ENCODE measurements at places on chromosomes 5 and 9.

DNA sequence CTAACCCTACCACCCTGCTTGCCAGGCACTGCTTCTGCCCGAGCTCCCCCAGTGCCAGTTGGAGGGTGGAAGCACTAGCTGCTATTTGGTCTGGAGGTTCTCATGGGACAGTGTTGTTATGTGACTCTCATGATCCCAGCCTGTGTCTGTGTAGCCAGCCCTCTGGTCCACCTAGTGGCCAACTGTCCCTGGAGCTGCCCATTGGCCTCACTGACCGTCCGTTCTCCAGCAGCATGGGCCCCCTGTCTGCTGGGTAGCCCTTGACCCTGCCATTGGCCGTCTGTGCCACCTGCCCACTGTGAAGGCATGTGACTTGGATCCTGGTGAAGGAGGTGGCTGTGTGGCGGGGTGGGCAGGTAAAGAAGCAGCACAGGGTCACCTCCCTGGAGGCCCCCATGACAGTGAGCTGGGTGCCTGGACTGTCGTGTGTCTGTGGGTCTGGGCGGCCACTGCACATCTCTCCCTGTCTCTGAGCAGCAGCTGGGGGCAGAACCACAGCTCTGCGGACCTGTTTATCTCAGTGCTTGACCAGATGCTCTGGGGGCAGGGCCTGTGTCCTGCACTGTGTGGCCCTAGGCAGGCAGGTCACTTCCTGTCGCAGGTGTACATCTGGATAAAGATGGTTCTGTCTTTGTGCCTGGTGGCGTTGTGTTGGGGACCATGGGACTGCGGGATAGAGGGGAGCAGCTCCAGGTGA lies 11.4 kb downstream of the PHF2 start:
- DNase-seq, result no peak

DNA sequence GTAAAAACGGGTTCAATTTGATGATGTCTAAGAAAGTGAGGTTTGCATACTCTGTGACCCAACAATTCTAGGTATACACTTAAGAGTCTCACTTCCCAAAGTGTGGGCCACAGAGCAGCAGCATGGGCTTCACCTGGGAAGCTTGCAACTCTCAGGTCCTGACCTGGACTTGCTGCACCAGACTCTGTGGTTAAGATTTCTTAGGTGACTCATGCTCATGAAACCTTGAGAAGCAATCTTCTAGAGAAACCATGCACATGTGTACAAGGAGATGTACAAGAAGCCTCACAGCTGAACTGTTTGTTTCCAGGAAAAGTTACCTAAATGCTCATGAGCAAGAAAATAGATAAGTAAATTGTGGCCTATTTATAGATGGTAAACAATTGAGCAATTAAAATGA lies 30.0 kb downstream of the DNAJC21 start:
- DNase-seq, result peak; percentile 94

- no peak for DNase-seq
These were observed 131.3 kb upstream of the SLC28A3 start for GRCh38 chr9:84471816-84472215.

- peak; percentile 7 for DNase-seq
These were observed 188.5 kb upstream of the RASA1 start for GRCh38 chr5:87079219-87079618.

DNA sequence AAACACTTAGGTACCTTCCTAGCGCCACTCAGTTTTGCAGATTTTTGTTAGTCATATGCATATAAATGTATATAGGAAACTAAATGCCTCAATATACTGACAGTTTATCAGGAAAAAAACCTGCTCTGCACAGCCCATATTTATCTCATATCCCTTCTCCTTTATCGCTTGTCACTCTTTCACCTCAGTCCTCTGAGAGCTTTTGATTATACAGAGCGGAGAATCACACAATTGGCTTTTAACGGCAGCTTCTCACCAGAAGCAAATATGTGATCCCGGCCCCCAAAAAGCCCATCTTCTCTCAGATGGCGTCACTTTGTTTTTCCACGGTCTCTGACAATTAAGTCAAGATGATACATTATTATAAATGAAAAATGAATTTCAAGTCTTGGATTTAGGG lies 362.6 kb downstream of the DNAH5 start:
- no peak for DNase-seq

- peak; percentile 51 for DNase-seq
These were observed 13.2 kb downstream of the DIPK1B start for GRCh38 chr9:136725612-136726011.

DNA sequence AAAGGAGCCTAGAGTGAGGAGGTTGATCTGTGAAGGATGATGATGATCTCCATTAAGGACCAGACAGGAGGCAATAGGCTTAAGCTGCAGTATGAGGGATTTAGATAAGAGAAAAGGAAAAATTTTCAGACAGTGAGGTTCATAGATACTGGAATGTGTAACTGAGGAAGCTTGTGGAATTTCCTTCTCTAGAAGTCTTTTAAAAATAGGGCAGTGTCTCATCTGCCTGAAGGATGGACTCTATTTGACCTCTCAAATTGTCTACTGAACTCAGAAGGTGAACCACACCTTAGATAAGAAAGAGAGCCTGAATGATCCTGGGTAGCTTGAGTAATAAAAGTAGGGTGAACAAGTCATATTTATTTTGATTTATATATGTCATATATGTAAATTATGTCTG lies 148.2 kb upstream of the CDKN2B start:
- peak; percentile 94 for DNase-seq

- DNase-seq, result no peak
These were observed 506.3 kb upstream of the WWC1 start for GRCh38 chr5:167785106-167785505.

DNA sequence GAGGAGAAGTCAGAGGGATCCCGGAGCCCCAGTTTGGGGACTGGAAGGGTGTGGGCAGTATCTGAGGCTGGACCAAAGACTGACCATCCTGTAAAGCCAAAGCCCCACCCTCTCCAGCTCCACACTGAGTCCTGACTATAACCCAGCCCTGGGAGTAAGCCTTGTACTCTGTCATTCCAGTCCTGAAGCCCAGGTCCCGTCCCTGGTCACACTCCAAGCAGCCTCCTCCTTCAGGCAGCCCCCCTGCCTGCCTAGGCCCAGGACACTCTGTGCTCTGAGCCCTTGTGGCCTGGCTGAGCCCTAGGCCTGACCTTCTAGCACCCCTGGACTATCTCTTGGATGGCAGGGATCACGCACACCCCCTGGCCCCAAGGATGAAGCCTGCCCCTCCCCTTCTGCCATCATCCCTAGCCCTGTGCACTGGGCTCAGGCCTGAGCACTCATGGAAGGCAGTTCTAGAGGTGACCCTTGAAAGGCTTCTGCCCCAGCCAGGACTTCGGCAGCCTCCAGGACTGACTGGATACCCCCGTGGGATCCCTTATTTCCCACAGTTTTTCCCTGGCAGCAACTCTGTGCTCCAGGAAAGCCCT lies 28.0 kb upstream of the ENHO start:
- DNase-seq, result no peak

DNA sequence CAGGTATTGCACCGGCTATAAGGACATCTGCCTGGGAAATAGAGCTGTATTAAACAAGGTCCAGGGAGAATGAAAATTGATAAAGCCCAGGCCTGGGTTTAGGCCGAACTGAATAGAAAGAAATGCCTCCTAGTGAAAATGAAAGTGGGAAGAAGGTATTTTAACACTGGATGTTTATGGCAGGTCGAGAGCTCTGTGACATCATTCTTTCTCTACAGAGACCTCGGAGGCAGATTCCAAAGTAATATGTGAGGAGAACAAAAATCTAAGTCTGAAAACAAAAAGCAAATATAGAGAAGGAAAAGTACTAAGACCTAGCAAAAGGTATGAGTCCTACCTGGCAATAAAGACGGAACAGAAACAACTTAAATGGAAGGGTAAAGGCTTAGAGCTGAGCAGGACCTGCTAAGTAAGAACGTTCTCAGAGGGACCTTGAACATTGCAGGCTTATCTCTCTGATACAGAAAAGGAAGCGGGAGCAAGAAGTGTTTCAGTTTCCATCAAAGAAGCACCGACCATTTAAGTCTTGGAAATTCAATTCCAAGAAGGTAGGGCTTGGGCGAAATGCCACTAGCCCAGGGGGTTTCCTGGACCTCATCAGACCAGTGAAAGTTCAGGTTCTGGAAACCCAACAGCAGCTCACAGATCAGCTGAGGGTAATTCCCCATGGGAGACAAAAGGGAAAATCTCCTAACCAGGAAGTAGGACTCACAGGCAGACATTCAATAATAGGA lies 80.0 kb downstream of the SUSD1 start:
- DNase-seq, result no peak

- DNase-seq, result no peak
These were observed 27.9 kb upstream of the HNRNPA0 start for GRCh38 chr5:137782055-137782454.

Measured in amniotic epithelial cell (primary cell).